ENCODE measurements at places on chromosomes 12 and 14.

DNA sequence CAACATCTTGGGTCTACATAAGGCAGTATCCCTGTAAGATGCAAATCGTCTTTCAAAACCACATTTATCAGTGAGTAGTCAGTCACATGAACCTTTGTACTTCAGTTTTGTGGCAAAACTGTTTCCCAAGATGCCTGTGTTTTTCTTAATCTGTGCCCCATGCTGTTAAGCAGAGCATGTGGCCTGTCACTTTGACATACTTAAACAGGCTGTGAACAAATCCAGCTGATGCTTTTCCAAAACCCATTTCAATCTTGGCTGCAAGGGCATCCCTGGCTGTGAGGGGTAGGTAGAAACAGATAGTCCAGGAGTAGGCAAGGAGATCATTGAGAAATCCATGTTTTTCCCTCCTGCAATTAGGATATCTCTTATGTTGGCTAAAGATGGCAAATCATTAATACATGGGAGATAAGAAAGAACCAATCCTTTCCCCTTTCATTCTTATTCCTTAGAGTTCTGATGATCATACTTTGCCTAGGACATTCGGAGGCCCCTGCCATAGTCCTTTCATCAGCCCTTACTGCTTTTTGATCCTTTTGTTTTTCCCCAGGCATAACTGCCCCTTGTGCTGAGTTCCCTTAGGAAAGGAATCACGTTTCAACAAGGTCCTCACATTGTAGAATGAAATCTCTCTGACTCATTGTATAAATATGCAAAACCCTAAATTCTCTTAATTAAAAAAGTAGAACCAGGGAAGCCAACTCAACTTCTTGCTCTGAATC lies 121.1 kb upstream of the EEA1 start:
- DNase-seq: no peak

- DNase-seq: no peak
These were observed 987 bp downstream of the CCER1 start for GRCh38 chr12:90953956-90954421.

GRCh38 chr12:77549383-77550128 lies 281.1 kb upstream of the NAV3 start:
- no peak for DNase-seq

DNA sequence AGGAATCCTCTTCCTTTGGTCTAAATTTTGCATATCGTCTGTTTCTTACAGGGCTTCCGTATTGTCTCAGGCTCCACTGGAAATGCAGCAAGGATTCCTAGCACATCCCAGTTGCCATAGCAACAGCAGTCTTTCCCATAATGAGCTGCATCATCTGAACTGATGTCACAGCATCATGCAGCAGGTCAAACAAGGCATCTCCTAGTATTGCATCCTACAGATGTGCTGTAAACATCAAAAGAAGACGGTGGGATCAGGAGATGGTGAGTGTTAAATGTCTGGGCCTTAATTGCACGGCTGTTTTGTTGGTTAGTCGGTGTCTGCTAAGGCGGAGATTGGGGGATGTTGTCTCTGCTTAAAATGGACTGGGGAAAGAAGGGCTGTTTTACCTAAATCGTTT lies at the start of gene AKAP6:
Gene AKAP6 (plus strand): TSS at position 153 of the 400 bp plus-strand sequence. CDS start 104,196 bp downstream, outside the sequence.
- no peak for DNase-seq

DNA sequence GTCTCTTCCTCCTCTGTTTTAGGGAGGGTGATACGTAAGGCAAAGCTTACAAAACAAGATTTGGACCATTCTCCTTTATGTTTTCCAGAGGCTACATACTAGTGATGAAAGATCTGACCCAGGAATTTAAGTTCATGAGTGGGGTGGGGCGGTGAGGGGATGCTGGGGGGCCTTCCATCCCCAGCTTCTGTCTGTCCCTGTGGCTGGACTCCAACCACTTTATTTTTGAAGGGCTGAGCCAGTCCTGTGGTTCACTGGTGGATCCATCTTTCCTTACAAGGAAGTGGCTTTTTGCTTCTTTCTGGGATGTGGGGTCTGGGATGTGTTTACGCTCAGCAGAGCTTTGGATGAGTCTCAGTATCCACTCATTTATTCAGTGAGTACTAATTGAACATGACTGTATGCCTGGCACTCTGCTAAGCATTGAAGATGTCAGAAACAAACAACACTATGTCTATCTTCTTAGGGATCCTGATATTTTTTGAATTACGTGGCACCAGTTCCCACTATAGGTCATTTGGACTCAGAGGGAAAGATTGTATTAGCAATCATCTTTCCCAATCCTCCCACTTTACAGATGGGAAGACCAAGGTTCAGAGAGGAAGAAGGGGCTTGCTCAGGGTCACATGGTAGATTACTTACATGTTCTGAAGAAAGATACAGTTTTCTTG lies 291.8 kb upstream of the TBX3 start:
- DNase-seq: no peak

- DNase-seq: no peak
These were observed 35.8 kb downstream of the DDX51 start for GRCh38 chr12:132108211-132108832.

- DNase-seq: no peak
These were observed at the start of gene REC8 for GRCh38 chr14:24171422-24172260. TSS of gene REC8 (plus strand) at chr14:24172080. CDS start at chr14:24172553, 473 bp downstream.

GRCh38 chr14:90839889-90840266 lies 23.6 kb upstream of the TTC7B start:
- DNase-seq: no peak

- DNase-seq: no peak
These were observed 4.2 kb upstream of the BAZ2A start for GRCh38 chr12:56634242-56634836.

GRCh38 chr14:31360919-31361662 lies 59.3 kb downstream of the HEATR5A start:
- DNase-seq: no peak

DNA sequence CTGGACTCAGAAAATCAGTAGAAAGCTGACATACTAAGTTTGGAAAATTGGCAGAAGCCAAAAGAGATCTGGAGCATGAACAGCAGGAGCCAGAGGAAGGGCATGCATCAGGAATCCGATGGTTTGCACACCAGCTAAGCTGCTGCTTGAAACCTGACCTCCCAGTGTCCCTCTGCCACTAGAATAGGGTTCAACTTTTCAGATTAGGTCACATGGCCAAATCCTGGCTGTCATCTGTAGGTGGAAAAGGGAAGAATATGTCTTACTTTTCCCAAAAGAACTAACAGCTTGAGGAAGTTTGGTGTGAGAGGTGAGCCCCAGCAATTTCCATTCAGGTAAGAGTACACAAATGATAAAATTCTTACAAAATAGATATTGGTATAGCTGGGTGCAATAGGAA lies 732.6 kb downstream of the RERGL start:
- DNase-seq: no peak

DNA sequence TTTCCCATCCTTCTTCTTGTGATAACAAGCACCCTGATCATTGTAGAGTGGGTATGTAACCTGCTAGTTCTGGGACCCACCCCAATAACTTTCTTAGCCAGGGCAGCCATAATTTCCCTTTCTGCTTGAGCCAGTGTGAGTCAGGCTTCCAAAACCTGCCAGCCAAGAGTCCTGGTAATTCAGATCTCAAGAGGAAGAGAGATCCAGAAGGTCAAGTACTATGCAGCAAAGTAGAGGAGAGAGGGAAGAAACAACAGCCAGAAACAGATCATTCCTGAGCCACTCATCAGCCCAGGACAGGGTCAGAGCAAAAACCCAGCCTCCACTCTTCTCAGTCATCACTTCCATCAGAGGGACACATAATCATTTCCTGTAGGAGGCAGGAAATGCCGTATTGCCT lies 182.0 kb downstream of the DICER1 start:
- no peak for DNase-seq

DNA sequence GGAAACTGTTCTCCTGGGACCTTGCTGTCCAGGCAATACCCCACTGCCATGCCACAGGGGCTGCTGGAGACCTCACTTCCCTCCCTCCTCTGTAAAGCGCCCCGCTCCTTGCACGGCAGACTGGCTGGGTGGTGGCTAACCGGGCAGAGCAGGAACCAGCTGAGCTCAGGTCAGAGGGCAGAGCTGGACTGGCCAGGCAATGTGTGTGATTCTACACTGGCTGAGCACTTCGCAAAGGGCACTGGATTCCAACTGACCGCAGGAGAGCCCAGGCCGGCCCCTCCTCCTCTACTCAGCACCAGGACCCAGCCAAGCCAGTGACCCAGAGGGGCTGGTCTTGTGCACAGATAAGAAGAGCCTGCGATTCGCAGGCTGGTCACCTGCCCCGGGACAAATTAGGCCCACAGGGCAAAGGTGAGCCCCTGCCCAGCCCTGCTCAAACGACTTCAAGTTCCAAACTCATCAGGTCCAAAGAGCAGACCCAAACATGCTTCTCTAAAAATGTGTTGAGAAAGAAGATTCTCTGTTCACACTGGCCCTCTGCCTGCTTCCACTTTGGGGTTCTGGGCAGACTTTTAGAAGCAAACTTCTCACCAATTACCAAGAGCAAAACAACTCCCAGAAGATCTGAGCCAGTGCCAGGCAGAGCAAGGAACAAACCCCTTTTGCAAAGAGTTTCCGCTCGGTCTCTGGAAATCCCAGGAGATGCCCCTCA lies 54.9 kb upstream of the DIO3 start:
- no peak for DNase-seq

- DNase-seq: no peak
These were observed 48.3 kb upstream of the TMEM263 start for GRCh38 chr12:106907411-106907810.

DNA sequence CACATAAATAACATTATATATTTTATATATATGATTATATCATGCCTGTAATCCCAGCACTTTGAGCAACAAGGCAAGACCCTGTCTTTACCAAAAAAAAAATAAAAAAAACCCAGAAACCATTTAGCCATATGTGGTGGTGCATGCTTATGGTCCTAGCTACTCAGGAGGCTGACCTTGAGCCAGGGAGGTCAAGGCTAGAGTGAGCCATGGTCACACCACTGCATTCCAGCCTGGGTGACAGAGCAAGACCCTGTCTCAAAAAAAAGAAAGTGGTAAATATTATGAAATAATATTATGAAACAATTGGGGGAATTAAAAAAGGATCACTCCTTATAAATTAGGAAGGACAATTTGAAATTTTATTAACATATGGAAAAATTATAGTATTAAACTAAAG lies 16.0 kb downstream of the RAD51B start:
- no peak for DNase-seq

- DNase-seq: no peak
These were observed 75.0 kb upstream of the FZD10 start for GRCh38 chr12:130087222-130087621.

DNA sequence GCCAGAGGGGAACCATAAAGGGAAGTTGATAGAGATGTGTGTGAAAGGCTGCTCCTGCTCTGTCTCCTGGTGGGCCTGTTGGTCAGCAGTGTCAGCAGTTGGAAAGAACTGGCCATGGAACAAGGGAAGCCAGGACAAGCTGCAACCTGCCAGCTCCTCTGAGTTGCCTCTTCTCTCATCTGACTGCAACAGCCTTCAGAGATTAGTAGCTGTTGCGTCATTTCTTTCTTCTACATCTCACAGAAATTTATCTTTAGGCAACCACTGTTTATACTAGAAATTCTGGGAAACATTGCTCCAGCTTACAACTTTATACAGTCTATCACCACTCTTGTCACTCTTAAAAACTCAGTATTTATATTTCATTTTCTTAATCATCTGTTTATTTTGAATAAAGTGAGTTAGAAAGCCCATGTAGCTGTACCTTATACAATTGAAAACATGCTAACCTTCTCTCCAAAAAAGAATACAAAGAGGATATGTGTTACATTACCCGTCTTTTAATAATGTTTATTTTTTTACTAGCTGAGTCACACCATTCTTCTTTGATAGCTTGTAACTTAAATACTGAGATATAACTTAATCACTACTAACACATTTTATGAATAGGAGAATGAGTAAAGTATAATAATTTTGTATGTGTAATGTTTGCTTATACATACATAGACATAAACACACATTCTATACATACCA lies 224.2 kb downstream of the LRFN5 start:
- no peak for DNase-seq

GRCh38 chr12:13941258-13942249 lies 39.8 kb downstream of the GRIN2B start:
- DNase-seq: no peak

DNA sequence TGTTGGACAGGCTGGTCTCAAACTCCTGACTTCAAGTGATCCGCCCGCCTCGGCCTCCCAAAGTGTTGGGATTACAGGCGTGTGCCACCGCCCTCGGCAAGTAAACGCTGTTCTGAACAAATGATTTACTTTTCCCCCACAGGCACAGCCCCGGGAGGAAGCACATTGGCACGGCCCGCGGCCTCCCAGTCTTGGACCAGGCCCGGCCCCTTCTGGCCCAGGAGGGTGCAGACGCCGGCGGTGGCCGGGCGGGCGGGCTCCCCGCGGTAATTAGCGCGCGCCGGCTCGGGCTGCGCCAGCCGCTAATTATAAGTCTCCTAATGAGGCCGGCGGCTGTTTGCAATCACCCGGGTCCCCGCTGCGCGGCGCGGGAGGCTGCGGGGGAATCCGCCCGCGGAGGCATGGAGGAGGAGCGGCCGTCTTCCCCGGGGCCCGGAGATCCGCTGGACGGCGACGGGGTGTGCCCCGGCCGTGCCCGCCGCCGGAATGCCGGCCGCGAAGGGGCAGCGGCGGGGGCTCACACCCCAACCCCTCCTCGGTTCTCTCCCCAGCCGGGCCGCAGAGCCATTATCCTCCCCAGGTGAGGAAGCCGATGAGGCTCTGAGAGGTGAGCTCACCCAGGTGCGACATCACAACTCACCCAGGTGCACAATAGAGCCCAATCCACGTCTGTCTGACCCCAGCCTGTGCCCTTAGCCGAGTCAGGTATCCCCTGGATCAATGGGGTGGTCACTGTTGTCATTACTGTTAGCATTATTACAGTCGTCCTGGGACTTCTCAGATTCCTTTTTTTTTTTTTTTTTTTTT lies 3.3 kb upstream of the POP5 start:
- DNase-seq: no peak

- no peak for DNase-seq
These were observed 4.9 kb upstream of the B4GALNT3 start for GRCh38 chr12:454833-455232.

- DNase-seq: peak; percentile 2
These were observed 236.7 kb downstream of the BCL11B start for GRCh38 chr14:99035268-99035667.

GRCh38 chr12:116346741-116347140 lies 69.2 kb upstream of the MED13L start:
- no peak for DNase-seq

DNA sequence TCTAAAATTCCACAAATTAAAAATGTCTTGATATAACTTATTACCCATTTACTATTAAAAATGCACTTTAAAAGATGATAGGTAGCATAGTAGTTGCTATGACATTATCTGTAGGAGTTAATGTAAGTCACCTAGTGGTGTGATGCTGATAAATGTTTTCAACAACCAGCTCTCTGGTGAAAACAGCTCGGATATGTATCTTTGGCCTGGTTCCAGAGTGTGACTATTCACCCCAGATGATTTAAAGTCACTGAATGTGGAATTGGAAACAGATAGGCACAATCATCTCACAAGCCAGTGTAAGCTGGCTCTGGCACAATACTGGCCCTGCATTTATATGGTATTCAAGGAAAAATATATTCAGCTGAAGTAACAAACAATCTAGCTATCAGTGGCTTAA lies 9.2 kb upstream of the CCDC196 start:
- DNase-seq: no peak

- no peak for DNase-seq
These were observed 32.3 kb downstream of the RAD51B start for GRCh38 chr14:67851785-67852410.

GRCh38 chr14:50667996-50668825 lies at the start of gene SAV1:
TSS of gene SAV1 (minus strand) at chr14:50668306. CDS start at chr14:50667967, 339 bp downstream.
- DNase-seq: peak; percentile 52

GRCh38 chr14:99481745-99482099 lies 513 bp downstream of the CCNK start:
- no peak for DNase-seq

Measured in SK-N-MC (cell line).